GM13976 (cell line): ENCODE measurements at places on chromosomes 4 and X.

GRCh38 chr4:129966175-129966574, 870.2 kb downstream of the C4orf33 start:
- no peak for DNase-seq

- no peak for DNase-seq
Observed at GRCh38 chr4:11455201-11455835, 26.6 kb upstream of the HS3ST1 start.

DNA sequence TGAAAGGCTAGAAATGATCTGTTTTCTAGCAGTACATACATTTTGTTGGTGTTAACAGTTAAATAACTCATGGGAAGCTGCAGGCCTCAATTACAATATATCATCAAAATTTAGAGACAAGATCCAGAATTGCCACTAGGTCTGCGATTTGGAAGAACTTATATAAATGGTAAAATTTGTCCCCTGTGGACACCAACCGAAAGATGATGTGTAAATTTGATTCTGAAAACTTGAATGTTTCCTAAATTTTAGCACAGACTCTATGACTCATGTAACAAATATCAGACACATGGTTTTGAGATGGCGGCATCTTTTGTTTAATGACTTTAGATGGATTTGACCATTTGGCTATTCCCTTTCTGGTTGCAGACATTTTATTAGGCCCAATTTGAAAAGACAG, 6.0 kb upstream of the HPGDS start:
- DNase-seq: no peak

- no peak for DNase-seq
Observed at GRCh38 chr4:173466101-173466500, 63.9 kb downstream of the HAND2 start.

- no peak for DNase-seq
Observed at GRCh38 chrX:72366701-72367454, 61.2 kb upstream of the CITED1 start.

- no peak for DNase-seq
Observed at GRCh38 chr4:140092094-140092851, 61.7 kb downstream of the MAML3 start.

GRCh38 chrX:67351411-67351810, 192.4 kb upstream of the AR start:
- peak; percentile 1 for DNase-seq

DNA sequence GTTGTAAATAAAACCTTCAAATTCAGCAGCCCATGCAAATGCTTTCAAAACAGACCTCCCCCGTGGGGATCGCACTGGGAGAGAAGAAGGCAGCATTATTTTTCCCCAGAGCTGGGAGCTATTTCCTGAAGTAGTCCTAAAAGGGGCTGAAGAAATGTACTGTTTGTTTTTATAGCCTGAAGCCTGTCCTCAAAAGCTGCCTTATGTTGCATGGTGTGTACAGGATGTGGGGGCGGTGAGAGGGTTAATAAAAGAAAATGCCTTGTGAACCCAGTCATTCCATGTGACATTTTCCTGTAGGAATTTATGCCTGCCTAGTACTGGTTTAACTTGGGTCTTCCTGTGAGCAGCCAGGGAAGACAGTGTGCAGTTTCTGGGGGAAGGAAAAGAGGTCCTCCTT, 144.1 kb downstream of the SOWAHB start:
- no peak for DNase-seq

GRCh38 chrX:141220342-141221008, 21.8 kb downstream of the SPANXC start:
- no peak for DNase-seq

- DNase-seq: no peak
Observed at GRCh38 chr4:105956569-105956968, 61.3 kb downstream of the NPNT start.

- peak; percentile 78 for DNase-seq
Observed at GRCh38 chr4:16001484-16001858, 38.5 kb upstream of the FGFBP2 start.

DNA sequence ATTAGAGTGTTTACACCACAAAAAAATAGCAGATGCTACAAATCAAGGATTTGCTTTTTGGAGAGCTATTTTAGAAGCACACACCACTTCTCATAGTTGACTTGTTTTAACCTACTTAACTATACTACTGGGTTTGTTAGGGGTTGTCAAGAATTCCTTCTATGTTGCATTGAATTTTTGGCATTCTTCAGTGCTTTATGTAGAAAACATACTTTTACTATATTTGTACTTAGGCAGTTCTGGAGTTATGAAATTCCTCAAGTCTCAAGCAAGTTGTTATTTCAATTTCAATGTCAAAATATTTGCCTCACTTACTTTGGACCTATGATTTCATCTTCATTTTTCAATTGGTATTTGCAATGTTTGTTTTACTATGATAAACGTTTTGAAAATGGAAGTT, 449.6 kb downstream of the GLUD2 start:
- no peak for DNase-seq

- no peak for DNase-seq
Observed at GRCh38 chr4:106676173-106676921, 307.8 kb upstream of the GIMD1 start.

GRCh38 chr4:148643851-148644250, 201.6 kb upstream of the NR3C2 start:
- DNase-seq: no peak

- no peak for DNase-seq
Observed at GRCh38 chrX:103250977-103251376, 4.0 kb downstream of the TCEAL8 start.

- no peak for DNase-seq
Observed at GRCh38 chr4:17418010-17418409, 93.9 kb downstream of the QDPR start.

GRCh38 chr4:26108054-26108453, 194.0 kb downstream of the SMIM20 start:
- no peak for DNase-seq
